Tongue (tissue), 3 donors: ENCODE measurements at places on chromosomes 2 and 18.

DNA sequence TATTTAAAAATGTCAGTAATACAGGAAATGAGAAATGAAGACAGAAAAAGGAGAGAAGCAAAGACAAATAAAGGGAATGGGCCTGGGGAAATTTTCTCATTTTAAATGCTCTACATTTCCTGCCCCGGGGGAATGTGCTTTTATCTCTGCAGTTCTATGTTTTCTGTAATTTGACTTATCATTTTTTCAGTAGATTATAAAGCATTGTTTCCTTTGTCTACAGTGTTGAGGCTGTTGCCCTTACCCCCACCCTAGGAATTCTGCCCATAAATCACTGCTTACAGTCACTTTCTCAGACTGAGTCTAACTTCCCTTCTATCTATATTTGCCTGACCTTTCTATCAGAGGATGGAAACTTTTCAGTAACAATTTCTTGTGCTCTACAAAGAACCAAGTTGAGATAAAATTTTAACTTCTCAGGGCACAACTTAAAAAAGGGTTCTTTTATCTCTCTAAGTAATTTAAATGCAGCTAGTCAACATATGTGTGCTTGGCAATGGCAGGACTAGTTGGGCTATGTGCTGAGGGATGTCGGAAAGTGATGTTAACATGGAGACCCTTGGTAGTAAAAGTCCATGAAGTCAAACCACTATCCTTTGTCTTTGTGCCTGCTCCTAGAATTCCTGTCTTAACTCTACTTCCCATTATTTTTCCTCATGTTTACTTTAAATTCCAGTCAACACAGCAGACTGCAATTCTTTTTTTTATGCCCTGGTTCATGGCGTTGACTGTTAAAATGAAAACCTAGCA, 146.5 kb upstream of the MMADHC start:
- no peak for DNase-seq

GRCh38 chr2:109513749-109514588, 99.8 kb downstream of the SEPTIN10 start:
- DNase-seq, result peak; percentile 81

DNA sequence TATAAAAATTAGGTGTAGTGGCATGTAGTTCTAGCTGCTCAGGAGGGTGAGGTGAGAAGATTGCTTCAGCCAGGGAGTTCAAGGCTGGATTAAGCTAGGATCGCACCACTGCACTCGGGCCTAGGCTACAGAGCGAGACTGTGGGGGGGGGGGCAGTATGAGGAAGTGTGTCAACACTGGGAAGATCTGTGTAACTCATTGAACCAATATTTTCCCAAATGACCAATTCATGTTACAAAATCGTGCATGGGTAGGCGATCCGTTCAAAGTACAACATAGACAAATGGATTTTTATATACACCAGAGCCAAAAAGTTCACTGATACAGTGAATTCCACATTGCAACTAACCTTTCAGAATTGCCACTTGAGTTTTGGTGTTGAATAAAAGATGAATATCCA, 8.1 kb downstream of the SMAD4 start:
- DNase-seq, result no peak

DNA sequence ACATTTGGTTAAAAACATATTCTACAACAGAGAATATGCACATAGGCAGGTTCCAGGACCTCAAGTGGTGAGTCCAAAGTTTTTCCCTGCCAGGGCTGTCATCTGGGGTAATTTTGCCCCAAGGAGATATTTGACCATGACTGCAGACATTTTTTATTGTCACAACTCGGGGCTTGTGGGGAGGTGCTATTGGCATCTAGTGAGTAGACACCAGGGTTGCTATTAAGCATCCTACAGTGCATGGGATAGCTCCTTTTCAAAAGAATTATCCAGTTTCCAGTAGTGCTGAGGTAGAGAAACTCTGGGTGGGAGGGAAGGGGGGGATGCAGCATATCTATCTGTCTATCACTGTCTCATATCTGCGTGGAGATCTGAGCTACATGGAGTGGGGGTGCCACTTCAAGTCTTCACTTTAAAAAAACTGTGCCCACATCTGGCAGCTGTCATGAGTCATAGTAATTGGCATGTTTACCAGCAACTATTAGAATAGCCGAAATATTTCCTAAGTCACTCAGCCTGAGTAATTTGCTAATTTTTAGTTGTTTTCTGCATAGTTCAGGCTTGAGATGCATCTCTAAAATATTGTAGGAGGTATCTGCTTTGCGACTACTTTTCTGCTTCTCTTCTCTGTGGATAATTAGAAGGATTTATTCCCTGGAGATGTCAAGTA, 254.0 kb upstream of the RBMS1 start:
- no peak for DNase-seq

DNA sequence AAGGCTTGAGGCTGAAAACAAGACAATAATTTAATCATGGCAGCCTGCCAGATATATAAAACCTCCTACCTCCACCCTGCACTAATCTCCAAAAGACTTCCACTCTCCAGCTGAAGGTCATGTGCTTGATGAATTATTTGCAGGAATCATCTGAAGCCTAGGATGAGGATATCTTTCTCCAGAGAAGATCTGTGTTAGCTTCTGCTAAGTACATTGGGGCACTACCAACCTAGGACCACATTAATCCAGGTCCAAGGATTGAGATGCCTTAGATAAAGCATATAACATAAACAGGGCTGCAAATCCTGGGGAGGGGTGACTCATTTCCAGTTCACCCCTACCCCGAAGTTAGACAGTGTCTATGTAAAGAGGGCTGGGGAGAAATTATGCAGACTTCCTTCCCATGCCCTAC, 80.5 kb upstream of the FRZB start:
- DNase-seq, result peak; percentile 7

- peak; percentile 22 for DNase-seq
Observed at GRCh38 chr2:15243762-15244161, 317.4 kb downstream of the NBAS start.

- DNase-seq, result peak; percentile 81
Observed at GRCh38 chr2:71223767-71224333, 3.1 kb downstream of the PAIP2B start.

GRCh38 chr2:128687565-128687964, 368.9 kb upstream of the HS6ST1 start:
- DNase-seq, result no peak

- no peak for DNase-seq
Observed at GRCh38 chr2:155947069-155947468, 385.5 kb downstream of the NR4A2 start.

GRCh38 chr2:5976531-5977065, 284.4 kb downstream of the SOX11 start:
- no peak for DNase-seq

GRCh38 chr2:20190876-20191713, 33.8 kb downstream of the SDC1 start:
- no peak for DNase-seq

DNA sequence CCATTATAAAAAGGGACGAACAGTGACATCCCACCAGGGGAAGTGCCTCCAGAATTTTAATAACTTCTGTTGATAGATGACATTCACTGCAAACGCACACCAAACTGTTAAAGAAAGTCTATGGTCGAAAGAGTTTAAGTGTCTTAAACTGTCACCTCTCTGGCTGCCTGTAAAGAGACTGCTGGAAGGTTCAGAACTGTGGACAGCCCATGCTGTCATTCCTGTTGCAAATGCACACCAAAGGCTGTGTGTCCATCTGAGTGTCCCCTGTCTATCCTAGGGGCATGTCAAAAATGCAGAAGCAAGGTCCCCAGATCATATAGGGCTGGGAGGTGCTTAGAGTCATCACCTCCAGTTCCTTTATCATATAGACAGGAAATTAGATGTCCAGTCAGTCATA, 171.8 kb downstream of the CYRIA start:
- no peak for DNase-seq

DNA sequence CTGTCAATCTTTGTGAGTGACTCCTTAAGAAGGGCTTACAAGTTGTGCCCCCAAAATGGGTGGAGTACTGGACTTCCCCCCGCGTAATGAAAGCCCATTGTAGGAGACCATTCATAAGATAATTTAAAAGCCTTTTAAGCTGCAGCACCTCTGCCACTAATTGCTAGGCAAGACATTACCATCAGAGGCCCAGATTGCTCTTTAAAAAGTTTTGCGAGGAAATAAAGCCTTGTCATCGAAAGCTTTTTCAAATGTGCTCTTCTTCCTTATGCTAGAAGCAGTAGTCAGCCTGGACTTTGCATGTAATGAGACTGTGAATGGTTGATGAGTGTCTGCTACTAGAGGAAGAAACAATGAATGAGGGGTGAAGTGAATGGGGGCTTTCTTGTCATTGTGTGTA, 345.3 kb upstream of the CDH2 start:
- DNase-seq, result no peak

DNA sequence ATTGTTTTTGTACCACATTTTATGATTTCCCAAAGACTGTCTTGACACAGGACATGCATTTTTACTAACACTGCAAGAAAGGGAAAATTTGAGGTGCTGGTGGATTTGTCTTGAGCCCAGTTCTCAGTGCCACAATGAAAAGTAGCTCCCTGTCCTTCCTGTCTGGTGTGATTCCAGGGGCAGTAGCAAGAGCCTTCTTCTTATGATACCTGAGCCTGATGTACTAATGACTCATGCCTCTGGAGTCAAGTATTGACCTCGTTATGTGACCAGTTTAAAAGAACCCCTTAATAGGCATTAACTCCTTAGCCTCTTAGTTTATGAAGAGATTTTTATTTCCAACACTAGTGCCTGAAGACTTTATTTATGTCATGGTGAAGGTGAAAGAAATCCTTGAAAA, 728.6 kb downstream of the SLC4A3 start:
- DNase-seq, result no peak

- DNase-seq, result no peak
Observed at GRCh38 chr2:240323601-240324291, 111.7 kb upstream of the GPC1 start.

- peak; percentile 60 for DNase-seq
Observed at GRCh38 chr2:173760553-173760952, 204.6 kb downstream of the SP3 start.

DNA sequence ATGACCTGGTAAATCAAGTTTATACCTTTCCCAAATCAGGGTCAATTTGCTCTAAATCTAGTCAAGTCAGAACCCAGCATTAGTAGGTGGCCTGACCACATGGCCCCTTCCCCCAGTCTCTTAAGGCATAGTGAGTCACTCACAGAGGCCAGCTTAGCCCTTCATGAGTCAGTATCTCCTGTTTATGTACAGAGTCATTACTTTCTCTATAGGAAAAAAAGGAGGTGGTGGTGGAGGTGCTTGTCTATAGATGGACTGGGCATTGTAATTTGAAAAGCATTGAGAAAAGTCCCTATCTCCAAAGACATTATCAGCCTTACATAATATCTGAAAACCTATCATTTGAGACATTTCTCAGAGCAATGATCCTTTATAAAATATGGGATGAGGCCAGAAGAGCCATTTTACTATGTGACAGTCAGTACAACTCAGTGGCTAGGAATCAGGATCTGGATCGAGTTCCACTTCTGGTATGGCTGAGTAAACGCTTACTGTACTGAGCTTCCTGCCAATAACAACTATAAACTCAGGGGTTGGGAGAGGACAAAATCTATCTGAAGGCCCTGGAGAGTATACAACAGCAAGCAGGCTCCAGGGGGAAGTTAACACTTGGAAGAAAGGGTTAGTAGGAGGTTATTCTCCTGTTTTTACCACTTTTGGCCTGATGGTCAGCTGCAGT, 22.5 kb upstream of the SIGLEC15 start:
- no peak for DNase-seq

- DNase-seq, result no peak
Observed at GRCh38 chr2:176872406-176872805, 340.2 kb upstream of the HNRNPA3 start.

DNA sequence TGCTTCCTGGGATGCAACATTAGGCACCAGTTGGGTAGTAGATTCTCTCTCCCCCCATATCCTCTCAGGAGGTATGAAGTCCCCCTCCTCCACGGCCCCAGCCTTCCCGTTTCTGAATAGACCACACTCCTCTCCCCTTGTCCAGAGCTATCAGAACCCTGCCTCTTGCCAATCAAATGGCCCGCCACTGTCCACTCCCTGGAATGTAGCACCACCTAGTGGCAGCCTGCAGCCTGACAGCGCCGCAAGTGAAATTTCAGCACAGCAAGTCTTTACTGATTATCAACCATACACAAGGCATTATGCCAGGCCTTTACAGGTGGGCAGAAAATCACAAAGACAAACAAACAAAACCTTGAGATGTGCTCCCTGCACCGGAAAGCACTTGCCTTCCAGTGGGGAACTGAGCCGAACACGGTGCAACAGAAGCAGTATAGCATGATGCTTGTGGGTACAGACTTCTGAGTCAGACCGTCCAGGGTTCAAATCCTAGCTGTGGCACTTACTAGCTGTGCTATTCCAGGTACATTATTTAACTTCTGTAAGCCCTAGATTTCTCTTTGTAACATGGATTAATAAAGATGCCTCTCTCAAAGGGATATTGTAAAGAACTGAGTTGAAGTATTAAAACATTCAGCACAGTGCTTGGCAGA, 174.0 kb downstream of the SMAD2 start:
- DNase-seq, result peak; percentile 53

DNA sequence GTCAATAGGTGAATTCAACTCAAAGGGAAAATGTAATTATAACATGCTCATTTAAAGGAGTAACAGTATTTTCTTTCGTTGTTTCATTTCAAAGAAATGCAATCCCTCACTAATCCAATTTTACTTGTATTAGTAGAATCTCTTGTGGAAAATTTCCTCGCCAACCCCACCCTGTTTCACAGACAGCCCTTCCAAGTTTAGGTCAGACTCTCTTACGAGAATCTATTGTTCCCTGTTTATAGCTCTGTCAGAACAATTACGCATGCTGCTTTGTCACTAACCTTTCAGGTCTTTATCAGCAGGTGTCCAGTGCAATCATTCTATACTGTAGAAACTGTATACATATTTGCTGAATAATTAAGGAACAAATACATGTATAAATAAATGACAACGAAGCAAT, 657.8 kb upstream of the LINC00305 start:
- DNase-seq, result no peak

DNA sequence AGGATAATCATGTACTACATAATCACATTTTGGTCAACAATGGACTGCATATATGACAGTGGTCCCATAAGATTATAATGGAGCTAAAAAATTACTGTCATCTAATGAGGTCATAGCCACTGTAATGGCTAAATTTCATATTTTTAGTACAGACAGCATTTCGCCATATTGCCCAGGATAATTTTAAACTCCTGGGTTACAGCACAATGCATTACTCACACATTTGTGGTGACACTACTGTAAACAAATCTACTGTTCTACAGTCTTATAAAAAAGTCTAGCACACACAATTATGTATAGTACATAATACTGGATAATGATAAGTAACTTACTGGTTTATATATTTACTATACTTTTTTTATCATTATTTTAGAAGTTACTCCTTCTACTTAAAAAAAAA, 12.8 kb downstream of the EIF2AK2 start:
- no peak for DNase-seq

DNA sequence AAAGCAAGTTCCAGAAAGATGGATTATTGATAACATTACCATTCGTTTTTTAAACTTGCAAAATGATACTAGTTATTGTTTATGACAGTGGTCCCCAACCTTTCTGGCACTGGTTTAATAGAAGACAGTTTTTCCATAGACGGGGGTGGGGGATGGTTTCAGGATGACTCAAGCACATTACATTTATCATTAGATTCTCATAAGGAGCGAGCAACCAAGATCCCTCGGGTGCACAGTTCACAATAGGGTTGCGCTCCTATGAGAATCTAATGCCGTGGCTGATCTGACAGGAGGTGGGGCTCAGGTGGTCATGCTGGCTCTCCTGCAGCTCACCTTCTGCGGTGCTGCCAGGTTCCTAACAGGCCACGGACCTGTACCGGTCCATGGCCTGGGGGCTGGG, 86.2 kb downstream of the BCL2 start:
- no peak for DNase-seq
